ENCODE measurements at places on chromosomes 3 and 15. TPM values are rescaled to one million over a fixed set of nuclear protein-coding genes. Genes with fewer than 3 reads are reported as not detected.
A peak's percentile ranks its signal among the peaks of the same experiment; 100 is the strongest.

Gene STAC
- 0.62 TPM for total RNA-seq

Gene CGNL1
- not detected for total RNA-seq

Gene FBXW12
- not detected for total RNA-seq

DNA sequence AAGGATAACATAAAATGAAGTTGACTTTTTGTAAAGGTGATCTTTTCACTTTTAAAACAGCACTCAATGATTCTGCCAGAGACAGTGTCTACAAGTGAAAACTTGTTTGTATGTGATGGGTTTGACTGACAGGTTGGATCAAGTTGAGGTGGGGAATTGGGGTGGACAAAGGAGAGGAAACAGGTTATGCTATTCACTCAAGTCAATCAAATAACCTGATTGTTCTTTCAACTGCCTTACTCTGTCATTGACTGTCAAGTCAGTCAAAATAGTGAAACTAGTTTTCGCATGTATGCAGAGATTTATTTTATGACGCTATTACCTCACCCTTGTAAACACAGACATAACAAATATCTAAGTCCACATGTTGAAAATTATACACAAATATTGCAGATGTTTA is 187.7 kb downstream of the ROBO2 start:
- DNase-seq, result no peak

Gene SPTSSB
- not detected for total RNA-seq

GRCh38 chr3:157582637-157582973 is 79.4 kb upstream of the VEPH1 start:
- DNase-seq, result no peak

Gene GP9
- total RNA-seq, result 3.7 TPM

Gene SEMA6D
- total RNA-seq, result not detected

DNA sequence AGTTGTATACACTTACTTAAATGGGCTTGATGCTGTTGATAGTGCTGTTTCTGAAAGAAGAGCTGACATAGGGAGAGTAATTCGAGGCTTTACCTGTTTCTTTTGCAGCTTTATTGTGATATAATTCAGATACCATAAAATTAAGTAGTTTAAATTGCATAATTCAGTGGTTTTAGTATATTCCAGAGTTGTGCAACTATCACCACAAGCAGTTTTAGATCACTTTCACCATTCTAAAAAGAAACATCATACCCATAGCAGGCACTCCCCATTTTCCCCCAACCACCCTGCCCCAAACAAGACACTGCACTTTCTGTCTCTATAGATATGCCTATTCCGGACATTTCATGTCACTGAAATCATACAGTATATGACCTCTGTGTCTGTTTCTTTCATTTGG is 98.5 kb downstream of the MTHFS start:
- DNase-seq, result no peak

DNA sequence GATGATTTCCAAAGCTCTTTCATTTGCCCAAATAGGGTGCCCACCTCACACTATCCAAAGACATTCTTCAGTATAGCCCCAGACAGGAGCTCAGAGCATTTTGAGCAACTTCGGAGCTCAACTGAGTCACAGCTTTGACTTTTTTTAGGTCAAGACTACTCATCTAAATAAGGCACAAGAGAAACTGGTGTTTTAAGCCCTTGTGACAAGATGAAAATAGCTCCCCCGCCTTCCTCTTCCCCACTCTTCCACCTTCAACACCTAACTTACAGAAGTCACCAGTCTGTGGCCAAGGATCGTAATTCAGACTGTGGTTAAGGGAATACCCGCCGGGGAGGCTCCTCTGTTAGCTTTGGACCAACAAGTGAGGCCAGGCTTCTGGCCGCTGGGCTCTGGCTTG is 60.4 kb upstream of the CA12 start:
- no peak for DNase-seq

GRCh38 chr15:65054333-65055200 is 9.4 kb downstream of the SLC51B start:
- peak; percentile 56 for DNase-seq

- DNase-seq, result no peak
Observed at GRCh38 chr3:138371070-138371965, 22.9 kb downstream of the MRAS start.

Measured in CD4-positive, CD25-positive, alpha-beta regulatory T cell (primary cell).